ENCODE measurements at places on chromosomes 2 and 18. TPM values are rescaled to one million over a fixed set of nuclear protein-coding genes. Genes with fewer than 3 reads are reported as not detected.

DNA sequence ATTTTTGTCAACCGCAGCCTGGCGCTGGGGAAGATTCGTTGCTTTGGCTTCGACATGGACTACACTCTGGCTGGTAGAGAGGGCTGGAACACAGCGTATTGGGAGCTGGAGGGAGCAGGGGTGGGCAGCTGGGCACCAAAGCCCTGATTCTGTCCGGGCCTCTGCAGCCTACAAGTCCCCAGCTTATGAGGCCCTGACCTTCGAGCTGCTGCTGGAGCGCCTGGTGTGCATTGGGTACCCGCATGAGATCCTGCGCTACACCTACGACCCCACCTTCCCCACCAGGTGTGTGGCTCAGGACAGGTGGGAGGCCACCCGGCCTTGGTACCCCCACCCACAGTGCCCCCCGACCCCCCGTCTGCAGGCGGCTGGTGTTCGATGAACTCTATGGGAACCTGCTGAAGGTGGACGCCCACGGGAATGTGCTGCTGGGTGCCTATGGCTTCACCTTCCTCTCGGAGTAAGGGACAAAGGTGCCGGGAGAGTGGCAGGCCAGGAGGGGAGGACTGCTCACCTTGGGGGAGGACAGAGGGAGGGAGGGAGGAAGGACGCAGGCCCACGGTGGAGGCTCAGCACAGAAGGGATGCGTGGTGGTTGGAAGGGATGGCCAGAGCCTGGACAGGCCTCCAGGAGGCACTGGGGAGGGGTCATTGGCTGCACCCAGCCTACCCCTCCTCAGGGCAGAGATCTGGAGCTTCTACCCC is 1.2 kb downstream of the NT5DC4 start:
- no peak for DNase-seq

DNA sequence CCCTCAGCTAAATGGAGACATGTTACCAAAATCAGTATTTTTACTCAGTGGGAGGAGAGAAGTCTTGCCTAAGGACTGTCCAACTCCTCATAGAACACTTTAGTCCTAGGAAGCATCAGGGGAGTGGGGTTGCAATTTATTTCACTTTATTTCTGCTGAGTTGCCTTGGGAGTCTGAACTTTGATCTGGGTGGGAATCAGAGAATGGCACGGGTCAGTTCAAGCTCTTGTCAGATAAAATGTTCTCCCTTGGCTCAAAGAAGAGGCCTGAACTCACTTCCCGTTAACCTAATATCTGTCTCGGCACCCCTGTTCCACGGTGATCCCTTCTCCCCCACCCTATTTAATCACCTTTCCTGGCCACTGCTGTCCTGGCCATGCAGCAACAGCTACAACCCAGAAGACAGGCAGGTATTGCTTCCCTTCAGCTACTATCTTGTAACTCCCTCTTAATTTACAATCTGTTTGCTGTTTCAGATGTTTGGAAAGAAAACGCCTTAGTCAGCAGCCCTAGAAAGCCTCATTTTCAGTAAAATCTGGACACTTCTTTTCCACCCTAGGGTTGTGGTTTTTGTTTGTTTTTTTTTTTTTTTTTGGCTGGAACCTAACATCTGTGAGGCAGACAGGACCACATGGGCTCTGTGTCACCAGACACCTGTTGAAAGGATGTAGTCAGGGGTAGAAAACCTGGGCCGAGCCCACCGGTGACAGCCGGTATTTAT is 52.5 kb downstream of the SERTAD2 start:
- DNase-seq = no peak

DNA sequence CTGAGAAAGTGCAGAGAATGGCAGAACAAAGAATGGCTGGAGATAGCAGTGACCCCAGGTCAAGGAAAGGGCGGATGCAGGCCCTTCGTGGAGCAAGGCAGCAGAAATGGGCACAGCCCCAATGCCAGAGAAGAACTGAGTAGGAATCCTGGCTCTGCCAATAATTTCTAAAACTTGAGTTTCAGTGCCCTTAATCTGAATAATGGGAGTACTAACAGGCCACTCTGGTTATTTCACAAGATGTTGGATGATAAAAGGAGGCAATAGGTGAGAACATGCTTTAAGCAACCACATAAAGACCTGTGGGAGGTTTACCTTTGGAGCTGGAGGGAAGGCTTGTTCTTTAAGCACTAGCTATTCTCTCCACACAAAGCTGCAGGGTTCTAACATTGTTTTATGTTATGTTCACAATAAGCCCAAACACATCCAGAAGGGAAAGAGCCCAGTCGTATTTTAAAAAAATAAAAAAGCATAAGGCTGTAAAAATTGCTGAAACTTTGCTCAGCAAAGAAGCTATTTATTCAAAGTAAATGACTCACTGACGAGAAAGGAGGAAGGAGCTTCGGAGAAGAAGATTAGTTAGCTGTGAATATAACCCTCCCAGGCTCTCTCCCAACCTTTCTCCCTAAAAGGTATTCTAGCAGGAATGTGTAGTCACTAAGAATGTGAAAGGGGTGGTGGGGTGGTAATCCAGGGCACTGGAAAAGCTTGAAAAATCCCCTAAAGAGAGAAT is 470.2 kb downstream of the TXNL1 start:
- no peak for DNase-seq

DNA sequence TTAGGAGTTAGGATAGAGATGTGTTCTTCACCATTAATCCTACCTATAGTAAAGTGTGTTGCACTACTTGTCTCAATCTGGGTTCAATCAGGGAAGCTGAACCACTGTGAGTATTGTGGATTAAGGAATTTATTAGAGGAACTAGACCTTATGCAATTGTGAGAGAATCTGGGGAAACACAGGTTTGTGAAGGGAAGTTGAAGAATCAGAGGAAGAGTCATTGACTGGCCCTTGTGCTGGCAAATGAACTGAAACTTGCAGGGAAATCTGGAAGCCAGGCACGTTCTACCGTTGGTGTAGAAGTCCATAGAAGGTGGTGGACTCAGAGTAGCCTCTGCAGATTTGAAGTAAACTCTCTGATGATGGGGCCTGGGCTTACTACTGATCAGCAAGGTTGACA is 44.7 kb upstream of the HK2 start:
- DNase-seq = no peak

- DNase-seq = no peak
Measured at GRCh38 chr2:234968631-234969305, 17.0 kb downstream of the SH3BP4 start.

- DNase-seq = no peak
Measured at GRCh38 chr2:212595036-212595654, 56.5 kb upstream of the ERBB4 start.

GRCh38 chr2:68292108-68292710 is 27.5 kb downstream of the CNRIP1 start:
- no peak for DNase-seq

DNA sequence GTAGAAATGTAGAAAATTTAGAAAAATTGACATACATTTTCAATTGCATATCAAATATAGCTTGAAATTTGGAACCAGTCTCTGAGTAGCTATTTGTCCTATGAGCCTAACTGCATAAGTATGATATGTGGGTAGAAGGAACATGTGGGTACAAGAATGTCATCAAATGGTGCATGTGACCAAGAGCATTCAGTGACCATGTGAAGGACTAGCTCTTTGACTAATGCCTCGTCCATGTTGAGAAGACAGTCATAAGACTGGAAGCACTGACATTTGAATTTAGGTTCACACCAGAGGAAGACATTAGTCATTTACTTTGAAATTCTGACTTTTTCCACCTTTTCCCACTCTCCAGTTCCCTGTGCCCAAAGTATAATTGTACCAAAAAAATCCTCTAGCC is 12.6 kb downstream of the MRPL44 start:
- DNase-seq = no peak

- DNase-seq = no peak
Measured at GRCh38 chr2:62478093-62478580, 27.9 kb downstream of the TMEM17 start.

GRCh38 chr2:162824304-162824703 is 14.3 kb downstream of the KCNH7 start:
- DNase-seq = no peak

DNA sequence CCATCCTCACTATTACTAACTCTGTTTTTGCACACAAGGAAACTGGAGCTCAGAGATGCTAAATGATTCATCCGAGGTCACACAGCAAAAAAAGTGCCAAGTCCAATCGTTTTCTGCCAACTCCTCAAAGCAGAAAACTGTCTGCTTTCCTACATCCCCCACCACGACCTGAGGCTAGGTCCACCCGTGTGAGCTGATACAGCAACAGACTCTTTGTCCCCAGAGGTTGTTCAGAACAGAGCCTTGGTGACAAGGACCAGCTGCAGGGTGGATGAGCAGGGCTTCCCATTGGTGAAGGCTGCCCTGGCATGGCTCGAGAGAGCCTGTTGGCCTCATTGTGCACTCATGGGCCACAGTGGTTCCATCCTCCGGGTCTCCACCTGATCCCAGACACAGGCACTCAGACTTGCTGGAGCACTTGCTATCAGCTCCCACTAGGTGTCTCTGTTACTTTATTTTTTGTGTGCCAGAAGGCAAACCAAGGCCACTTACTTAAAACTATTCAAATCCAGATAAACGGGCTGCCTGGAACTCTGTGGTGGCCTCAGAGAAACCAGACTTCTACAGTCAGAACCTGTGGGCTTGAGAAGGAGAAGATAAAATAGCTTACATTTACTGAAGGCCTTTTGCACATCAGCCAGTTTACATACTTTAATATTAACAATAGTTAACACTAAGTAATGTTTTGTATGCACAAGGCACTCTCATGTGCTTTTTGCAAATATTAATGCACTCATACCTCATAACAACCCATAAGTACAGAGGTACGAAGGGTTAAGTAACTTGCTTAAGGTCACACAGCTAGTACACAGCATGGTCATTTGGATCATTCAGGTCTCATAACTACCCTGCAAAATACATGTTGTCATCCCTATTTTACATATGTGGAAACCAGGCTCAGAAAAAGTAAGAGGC is 62.9 kb upstream of the CTIF start:
- no peak for DNase-seq

DNA sequence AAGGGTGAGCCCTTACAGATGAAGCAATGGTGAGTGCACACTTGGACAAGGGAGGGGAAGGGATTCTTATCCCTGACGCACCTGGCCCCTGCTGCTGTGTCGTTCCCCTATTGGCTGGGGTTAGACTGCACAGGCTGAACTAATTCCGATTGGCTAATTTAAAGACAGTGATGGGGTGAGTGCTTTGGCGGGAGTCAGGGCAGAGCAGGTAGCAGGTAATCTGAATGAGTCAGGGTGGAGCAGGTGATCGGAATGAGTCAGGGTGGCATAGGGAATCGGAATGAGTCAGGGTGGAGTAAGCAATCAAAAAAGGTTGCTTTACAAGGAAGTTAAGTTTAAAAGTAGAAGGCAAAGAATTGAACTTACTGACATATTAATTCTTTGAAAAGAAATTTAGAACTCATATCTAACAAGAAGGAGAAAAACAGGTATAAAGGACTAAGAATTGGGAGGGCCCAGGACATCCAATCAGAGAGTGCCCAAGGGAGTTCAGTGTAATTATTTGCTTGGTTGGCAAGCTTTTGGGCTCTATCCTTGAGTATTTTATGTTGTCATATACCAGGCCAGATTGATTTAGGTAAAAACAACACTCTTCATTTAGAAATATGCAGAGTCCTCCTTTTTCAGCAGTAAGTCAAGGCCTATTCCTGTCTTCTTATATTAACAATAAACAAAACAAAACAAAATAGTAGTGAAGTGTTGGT is 52.3 kb upstream of the RALBP1 start:
- DNase-seq = no peak

DNA sequence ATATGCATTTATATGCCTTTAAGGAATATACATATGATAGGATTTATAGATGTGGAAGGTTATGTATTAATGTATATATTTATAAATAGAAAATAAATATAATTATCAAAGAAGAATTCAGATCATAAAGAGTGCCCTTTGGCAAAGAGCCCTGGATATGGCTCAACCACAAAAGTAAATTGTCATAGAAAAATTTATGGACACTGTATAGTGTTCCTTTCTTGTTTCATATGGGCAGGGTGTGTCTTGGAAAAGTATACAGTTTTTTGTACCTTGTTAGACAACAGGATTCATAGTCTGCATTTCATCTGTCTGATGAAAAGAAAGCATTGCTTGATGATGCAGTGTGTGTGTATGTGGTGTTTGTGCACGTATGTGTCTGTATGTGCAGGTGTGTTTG is 2.9 kb downstream of the UGT1A7 start:
- no peak for DNase-seq

- no peak for DNase-seq
Measured at GRCh38 chr18:22268641-22269128, 99.3 kb downstream of the GATA6 start.

GRCh38 chr2:54468673-54469072 is 12.5 kb downstream of the SPTBN1 start:
- no peak for DNase-seq

DNA sequence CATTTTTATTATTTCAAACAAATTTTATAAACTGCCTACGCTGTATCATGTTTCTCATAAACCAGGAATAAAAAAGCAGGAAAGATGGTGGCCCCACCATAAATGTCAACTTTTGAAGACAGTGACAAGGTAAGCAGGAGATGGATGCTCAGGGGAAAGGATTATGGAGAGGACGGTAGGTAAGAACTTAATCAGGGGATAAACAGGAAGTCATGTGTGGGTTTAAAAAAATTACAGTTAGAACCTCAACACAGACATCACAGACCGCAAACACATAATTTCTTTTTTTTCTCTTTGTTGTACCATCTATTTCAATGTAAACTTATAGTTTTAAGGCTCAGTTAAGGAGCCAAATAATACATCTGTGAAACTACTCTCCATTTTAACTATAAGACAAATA is 575.2 kb upstream of the SLC8A1 start:
- DNase-seq = no peak

LCT gene
- total RNA-seq = not detected

ST8SIA5 gene
- not detected for total RNA-seq

DNER gene
- 1.1 TPM for total RNA-seq

IL1B gene
- 16.5 TPM for total RNA-seq

GPBAR1 gene
- not detected for total RNA-seq

TMEM169 gene
- 0.09 TPM for total RNA-seq

EFEMP1 gene
- total RNA-seq = 68.3 TPM

TUBA3E gene
- total RNA-seq = not detected

FOSL2 gene
- 118 TPM for total RNA-seq

C2orf15 gene
- total RNA-seq = 0.49 TPM

KYNU gene
- total RNA-seq = 2.3 TPM

RAB6D gene
- 0.15 TPM for total RNA-seq

KIF1A gene
- total RNA-seq = not detected
